KG1 (cell line): ENCODE measurements at places on chromosomes 6 and 20.
A peak's percentile ranks its signal among the peaks of the same experiment; 100 is the strongest.

DNA sequence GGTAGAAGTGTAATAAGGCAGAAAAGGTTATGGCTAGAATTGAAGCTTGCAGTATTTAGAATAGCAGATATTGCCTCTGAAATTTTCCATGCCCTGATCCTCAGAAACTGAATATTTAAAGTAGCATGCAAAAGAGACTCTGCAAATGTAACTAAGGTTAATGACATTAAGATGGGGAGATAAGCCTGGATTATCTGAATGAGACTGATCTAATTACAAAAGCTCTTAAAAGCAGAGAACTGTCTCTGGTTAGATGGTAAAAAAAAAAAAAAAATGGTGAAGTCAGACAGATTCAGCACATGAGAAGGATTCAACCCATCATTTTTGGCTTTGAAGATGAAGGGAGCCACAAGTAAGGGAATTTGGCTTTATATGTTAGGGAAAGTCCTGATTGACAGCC lies 503.7 kb upstream of the IRAK1BP1 start:
- no peak for DNase-seq

- no peak for DNase-seq
Observed at GRCh38 chr20:25637247-25637646, 13.4 kb upstream of the NANP start.

GRCh38 chr20:57655809-57656155 lies 35.6 kb upstream of the ZBP1 start:
- DNase-seq: no peak

GRCh38 chr6:157724138-157724820 lies 98.8 kb upstream of the SNX9 start:
- no peak for DNase-seq

- DNase-seq: no peak
Observed at GRCh38 chr6:127956260-127956888, 55.5 kb upstream of the THEMIS start.

GRCh38 chr6:67680297-67680932 lies 954.7 kb upstream of the ADGRB3 start:
- no peak for DNase-seq

- no peak for DNase-seq
Observed at GRCh38 chr6:141482796-141483597, 649.7 kb upstream of the GJE1 start.

- no peak for DNase-seq
Observed at GRCh38 chr6:160348223-160349019, at the start of gene SLC22A3. Gene SLC22A3, plus strand, starts transcription at chr6:160348378. Its CDS starts 42 bp downstream, at chr6:160348420.

DNA sequence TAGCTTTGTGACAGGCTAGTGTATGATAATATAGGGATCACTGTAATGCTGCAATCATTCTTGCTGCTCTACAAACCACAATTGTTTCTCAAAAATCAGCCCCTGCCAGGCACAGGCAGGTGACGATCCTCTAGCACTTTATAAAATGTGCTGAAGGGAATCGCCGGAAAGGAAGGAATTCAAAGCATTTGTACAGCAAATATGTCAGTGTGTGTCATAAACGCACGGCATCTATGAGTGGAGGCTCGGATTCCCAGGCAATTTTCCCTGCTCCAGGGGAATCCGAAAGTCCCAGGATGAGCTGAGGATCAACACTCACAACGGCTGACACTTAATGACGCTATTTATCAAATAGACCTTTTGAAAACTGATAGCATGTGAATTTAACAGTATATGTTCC lies 1.4 kb downstream of the PHACTR1 start:
- DNase-seq: no peak

- DNase-seq: no peak
Observed at GRCh38 chr20:2124564-2125213, 23.1 kb downstream of the STK35 start.

GRCh38 chr6:144343701-144344428 lies 58.7 kb downstream of the UTRN start:
- peak; percentile 61 for DNase-seq

DNA sequence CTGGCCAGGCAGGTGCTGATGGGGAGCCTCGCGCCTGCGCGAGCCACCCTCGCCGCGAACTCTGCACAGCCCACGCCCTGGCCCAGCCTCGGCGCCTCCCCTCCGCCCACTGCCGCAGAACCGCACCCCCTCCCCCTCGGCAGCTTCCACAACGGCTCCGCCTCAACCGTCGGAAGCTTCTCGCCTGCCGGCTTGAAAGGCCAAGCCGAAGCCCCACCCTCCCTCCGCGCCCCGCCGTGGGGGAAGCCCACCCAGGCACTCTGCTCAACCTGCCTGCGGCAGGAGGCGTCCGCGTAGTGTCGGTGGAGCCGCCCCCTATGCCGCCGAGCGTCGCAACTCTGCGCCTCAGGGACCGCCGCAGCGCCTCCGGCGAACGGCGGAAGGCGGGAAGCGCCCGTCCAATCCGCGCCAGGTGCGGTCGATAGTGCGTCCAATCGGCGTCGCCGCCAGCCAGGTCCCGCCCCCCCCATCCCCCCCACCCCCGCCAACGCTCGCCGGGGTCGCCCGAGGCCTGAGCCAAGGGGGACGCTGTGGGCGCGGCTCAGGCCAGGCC lies at the start of gene SYCP2:
Gene SYCP2 (minus strand): TSS at position 342 of the 553 bp plus-strand sequence. CDS start 11,224 bp downstream, outside the sequence.
- DNase-seq: no peak

- DNase-seq: no peak
Observed at GRCh38 chr6:5337573-5337972, 76.3 kb downstream of the FARS2 start.

- no peak for DNase-seq
Observed at GRCh38 chr6:163732479-163732878, 318.0 kb downstream of the QKI start.
